Hippocampal formation (tissue), 2 donors: ENCODE measurements at places on chromosomes 13 and 19.

GRCh38 chr13:100898431-100898830 lies 223.8 kb upstream of the TMTC4 start:
- no peak for DNase-seq

DNA sequence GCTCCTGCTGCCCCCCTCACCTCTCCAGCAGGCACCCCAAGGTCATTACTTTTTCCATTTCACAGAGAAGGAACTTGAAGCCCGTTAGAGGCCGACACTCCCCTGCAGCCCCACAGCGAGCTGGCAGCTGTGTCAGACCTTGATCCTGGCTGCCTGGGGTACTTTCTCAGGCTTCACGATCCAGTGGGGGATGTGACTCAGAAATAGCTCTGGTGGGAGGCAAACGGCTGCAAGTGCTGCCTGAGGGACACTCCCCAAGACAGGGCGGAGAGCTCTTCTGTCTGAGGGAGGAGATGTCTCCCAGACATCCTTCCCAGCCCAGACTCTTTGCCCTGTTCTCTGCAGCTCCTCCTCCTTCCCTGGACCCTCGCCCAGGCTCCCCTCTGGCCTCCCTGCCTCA lies 4.8 kb downstream of the TSKS start:
- no peak for DNase-seq

- no peak for DNase-seq
Observed at GRCh38 chr13:73958657-73959397, 175.4 kb downstream of the KLF12 start.

- no peak for DNase-seq
Observed at GRCh38 chr13:45799451-45799850, 52.1 kb downstream of the SIAH3 start.

DNA sequence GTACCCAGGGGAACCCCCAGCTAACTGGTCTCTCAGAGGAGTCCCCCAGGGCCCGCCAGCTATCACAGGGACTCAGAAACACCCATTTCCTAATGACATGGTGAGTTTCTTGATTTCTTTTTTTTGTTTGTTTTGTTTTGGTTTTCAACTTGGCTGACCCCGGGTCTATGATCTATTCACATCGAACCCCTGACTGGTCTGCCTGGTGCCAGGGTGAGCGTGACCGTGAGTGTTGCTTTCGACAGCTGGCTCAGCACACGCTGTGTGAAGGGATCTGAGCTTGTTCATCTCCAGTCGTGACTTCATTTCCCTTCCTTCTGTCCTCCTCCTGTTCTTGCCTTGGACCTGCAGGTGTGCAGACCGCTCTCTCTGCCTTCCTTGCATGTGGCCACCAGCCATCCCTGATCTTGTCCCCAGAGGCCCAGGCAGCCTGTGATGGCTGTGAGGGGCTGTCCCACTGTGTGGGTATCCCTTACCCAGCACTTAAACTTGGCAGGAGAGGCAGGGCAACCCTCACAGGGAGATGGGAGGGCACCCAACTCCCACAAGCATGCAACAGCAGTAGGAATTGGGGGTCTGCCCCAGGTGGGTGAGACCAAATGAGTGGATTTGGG lies 26.2 kb downstream of the TMEM161A start:
- no peak for DNase-seq
